CD4-positive, alpha-beta T cell treated with Interleukin-1 beta for 1 hour (primary cell): ENCODE measurements at places on chromosomes 16 and 17.

GRCh38 chr17:7647018-7647417, 3.7 kb upstream of the ATP1B2 start:
- no peak for DNase-seq

DNA sequence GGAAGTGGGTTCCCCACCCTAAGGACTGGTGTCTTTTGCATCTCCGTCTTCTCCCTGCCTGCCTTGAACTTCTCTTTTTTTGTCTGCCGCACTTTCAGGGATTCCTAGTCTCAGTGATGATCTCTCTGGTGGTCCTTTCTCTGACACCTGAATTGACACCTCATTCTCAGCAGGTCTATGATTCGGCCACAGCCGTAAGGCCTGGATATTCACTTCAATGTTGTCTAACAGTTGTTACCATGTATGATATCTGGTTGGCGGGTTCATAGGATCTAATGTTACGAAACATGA, 25.1 kb upstream of the SLC47A1 start:
- no peak for DNase-seq

DNA sequence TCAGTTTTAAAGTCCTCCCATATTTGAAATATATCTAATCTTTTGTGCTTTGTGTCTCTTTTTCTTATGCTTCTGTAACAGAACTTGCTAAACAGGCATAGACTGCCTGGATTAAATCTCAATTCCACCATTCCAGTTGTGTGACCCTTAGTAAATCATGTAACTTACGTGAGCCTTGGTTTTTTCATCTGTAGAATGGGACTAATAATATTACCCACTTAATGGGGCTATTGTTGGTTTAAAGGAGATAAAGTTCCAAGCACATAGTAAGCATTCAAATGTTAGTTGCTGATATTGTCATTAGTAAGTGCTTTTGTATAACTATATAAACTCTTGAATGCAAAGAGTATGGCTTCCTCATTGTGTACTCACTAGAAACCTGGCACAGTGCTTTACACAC, 5.9 kb upstream of the VWA3A start:
- DNase-seq = no peak

GRCh38 chr16:31365131-31365865, 10.3 kb downstream of the ITGAX start:
- no peak for DNase-seq

DNA sequence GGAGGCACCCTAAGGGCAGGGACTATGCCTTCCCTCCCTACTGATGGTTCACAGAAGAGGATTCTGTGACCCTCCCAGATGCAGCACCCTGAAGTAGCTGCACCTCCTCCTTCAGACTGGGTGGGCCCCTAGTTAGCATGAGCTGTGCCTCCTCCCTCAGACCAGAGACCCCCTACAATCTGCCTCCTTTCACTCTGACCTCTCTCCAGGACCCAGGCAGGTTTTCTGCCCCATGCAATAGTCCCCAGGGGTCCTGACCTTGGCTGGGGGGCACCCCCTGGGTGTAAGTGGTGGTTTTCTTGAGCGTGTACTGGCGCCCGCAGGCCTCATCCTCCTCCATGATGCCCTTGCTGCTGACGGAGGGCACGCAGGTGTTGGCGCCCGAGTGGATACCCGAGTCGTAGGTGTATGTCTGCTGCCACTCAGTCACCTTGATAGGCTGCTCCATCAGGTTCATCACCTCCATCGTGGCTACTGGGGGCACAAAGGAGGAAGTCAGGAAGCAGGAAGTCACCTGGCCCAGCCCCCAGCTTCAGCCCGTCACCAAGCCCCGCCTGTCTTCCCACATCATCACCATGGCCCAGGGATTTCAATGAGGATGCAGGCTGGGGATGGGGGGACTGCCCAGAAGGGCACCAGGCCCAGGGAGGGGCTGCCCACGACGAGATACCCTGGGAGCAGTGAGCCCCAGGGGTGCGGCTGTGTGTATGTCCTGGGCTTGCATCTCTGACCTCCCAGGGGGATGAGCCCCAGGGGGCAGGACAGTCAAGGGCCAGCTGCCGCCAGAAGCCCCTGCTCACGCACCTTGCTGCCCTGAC, 14.9 kb downstream of the JUP start:
- DNase-seq = no peak

GRCh38 chr17:50187394-50187725, 14.1 kb downstream of the COL1A1 start:
- DNase-seq = no peak

- no peak for DNase-seq
Observed at GRCh38 chr17:75691801-75692626, 24.9 kb downstream of the SAP30BP start.

GRCh38 chr17:34861864-34862263, 99.4 kb downstream of the CCT6B start:
- DNase-seq = no peak

DNA sequence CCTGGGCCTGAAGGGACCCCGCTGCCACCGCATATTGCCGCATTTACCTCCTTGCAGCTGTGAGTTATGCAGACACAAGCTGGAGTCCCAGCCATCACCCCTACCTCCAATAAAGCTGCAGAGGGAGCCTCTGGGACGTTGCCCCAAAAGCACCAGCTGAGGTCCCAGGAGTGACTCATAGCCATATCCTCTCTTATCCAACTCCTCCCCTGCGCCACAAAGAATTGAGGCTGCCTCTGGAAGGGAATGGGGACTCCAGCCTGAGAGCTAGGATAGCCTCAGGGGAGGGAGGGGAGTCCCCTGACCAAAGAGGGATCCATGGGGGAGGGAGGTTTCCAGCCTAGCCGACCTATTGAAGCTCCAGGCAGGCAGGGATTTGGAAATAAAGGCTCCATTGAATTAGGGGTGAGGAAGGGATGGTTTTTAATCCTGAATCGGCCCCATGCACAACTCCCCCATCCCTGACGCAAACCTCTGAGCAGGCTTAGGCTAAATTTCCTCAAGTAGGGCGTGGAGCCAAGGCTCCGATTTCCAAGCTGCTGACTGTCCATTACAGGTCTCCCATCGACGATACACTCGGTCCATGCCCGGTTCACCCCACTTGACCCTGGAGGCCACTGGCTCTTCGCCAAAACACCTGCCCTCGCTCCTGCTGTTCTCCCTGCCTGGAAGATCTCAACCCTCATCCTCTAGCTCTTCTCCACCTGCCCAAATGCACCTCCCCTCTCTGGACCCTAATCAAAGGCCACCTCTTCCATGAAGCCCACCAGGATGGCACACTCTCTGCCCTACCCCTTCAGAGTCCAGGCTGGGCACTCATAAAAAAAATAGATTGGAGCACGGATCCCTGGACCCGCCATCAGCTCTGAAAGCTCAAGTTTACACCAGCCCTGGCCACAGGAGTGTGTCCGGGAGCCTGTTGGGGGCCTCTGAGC, 27.5 kb downstream of the PIMREG start:
- no peak for DNase-seq

GRCh38 chr16:85162478-85163277, 50.4 kb upstream of the CIBAR2 start:
- DNase-seq = no peak

GRCh38 chr17:48998587-48999440, 1.6 kb downstream of the IGF2BP1 start:
- DNase-seq = no peak

DNA sequence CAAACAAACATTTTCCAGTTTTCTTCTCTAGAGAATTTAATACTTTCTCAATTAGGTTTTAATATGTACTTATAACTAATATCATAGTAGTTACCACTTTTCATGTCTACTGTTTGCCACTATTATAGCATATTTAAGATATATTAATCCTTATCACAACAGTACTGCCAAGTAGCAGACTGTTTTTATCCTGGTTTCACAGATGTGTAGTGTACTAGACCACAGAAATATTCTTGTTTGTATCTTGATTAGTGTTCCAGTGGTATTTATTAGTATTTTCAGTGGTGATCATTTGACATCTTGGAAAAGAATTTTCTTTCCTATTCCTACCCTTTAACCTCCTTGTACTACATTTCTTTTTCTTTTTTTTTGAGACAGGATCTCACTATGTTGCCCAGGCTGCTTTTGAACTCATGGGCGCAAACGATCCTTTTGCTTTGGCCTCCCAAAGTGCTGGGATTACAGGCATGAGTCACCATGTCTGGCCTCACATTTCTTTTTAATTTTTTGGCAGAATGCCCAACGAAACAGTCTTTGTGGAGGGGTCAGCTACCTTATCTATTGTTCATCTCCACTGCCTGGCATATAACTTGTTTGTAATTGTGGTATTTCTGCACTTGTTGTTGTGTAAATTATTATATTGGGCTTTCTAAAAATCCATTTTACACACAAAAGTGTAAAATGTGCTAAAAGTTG, 27.2 kb downstream of the MAP2K4 start:
- no peak for DNase-seq

DNA sequence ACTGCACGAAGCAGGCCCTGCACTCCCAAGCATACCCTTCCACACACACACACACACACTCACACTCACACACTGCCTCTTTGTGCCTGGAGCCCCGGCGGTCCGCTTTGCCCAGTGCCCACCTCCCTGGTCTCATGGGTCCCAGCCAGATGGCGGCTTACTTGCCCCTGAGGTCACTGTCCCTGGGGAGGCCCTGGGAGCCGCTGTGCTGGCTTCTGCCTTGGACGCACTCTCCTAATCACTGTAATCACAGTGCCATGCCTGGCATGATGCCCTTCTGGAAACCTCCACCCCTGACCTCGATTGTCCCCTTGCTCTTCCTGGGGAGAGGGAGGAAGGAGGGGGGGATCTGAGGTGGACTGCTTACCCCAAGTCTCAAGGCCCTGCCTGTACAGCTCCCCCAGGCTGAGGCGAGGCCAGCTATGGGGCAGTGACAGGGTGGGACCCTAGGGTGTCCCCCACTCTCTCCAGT, 36.0 kb downstream of the ARHGAP23 start:
- DNase-seq = no peak

GRCh38 chr16:81530296-81530721, 85.7 kb downstream of the CMIP start:
- no peak for DNase-seq

GRCh38 chr16:21652453-21652852, at the start of gene IGSF6:
Gene IGSF6, minus strand, starts transcription at chr16:21652608. Its CDS starts 10 bp downstream, at chr16:21652598.
- peak; percentile 19 for DNase-seq

DNA sequence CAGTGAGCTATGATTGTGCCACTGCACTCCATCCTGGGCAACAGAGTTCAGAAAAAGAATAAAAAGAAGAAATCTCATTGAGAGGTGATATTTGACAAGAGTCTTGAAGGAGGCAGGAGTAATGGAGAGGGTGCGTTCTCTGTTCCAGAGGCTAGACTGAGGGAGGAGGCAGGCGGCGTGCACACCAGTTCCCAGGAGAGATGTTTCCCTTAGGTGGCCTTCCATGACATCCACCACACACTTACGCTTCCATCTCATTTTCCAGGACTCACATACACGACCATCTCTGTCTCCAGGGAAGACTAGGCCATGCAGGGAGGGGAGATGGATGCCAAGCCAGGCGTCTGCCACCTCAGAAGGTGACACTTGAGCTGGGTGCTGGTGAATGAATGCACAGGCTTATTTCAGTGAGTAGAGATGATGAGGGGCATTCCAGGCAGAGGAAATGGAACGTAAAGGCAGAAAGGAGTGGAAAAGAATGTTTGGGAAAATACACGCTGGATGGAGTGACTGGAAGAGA, 25.3 kb upstream of the N4BP1 start:
- no peak for DNase-seq

GRCh38 chr17:17682737-17683680, 1.8 kb downstream of the RAI1 start:
- DNase-seq = peak; percentile 68

- no peak for DNase-seq
Observed at GRCh38 chr17:46783031-46783593, 35.4 kb downstream of the WNT3 start.

DNA sequence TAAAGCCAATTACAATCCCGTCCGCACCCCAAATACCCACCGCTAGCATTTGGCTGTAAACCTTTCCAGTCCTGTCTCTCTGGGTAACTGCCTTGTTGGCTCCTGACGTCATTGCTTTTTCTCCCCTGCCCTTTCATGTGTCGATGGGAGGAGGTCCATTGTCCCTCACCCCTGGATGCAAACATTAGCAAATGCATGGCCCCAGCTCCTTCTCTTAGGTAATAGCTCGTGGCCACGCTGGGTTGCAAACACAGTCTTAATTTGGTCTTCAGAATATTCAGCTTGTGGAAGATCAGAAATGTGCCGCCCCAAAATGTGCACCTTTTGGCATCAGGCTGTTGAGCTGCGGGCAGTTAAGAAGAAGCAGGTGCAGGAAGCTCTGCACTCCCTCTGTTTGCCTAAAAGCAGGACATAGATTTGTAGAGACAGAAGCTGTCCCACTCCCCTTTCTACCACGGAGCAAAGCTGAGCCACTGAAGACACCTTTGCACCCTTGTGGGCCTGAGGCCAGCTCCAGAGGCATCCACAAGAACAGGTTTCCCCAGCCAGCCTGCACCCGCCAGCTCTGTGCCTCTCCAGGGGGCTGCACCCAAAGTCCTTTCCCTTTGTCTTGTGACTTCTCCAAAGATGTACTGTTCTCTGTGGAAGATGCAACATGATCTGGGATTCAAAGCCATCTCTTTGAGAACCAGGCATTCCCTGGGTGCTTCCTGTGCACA, 127.3 kb downstream of the MGAT5B start:
- no peak for DNase-seq

DNA sequence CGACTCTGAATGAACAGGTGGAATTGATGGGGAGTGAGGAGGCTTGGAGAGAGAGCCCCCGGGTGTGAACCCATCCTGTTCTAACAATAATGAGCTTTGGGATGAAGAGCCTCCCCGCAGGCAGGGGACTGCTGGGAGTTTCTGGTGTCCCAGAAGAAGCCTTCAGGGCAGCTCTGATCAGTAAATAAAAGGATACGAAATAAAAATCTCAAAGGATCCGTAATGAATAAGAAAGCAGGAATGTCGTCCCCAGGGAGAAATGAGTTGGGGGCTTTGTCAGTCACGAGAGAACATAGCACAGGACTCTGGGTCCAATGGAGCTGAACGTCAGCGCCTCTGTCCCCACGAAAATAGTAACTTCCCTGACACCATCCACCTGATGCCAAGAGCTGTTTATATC, 113.4 kb downstream of the PITPNC1 start:
- no peak for DNase-seq

DNA sequence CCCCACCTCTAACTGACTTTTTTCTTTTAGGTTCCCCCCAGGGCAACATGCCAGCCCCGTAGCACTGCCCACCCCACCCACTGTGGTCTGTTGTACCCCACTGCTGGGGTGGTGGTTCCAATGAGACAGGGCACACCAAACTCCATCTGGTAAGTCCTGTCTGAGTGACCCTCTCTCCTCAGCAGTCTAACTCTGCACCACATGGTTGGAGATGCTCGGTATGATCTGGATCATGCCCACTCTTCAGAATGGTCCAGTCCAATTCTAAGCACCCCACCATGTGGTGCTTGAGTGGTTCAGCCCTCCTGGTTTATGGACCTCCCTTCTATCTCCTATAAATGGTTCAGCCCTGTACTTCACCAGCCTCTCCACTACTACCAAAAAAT, 5.9 kb downstream of the KDM6B start:
- DNase-seq = peak; percentile 40

DNA sequence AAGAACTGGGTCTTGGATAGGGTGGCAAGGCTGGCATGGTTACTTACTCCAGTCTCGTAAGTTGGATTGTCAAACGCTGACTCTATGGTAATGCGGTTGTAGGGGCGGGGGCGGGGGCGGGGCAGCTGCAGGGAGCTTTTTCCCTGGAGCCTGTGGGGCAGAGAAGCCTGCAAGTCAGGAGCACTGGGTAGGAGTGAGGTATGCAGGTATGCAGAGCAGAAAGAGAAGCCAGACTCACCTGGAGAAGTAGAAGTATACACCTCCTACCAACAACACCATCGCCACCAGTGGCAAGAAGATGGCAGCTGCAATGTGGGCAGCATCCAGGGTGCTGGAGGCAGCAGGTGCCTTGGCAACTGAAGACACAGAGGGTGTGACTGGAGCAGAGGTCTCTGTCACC, 4.8 kb upstream of the PHF12 start:
- DNase-seq = no peak
